Esophagus squamous epithelium (tissue), 5 donors: ENCODE measurements at places on chromosomes 4 and X.

- DNase-seq, result no peak
Measured at GRCh38 chr4:173527103-173527891, 2.7 kb downstream of the HAND2 start.

DNA sequence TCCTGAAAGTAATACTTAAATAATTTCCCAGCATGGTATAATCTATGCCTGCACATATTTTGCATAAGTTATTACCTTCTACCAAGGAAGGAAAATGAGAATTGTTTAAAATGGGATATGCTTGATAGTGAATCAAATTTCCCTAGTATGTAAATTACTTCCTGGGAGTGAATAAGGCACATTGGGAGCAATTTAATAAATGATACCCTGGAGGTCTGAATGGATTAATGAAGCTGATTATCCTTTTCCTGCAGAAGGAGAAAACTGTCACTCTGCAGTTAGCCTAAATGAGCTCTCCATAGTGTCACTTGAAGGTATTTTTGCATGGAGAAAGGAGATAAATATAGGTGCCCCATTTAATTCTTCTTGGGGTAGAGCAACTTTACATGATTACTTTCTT, 2212.0 kb downstream of the PCDH7 start:
- no peak for DNase-seq

DNA sequence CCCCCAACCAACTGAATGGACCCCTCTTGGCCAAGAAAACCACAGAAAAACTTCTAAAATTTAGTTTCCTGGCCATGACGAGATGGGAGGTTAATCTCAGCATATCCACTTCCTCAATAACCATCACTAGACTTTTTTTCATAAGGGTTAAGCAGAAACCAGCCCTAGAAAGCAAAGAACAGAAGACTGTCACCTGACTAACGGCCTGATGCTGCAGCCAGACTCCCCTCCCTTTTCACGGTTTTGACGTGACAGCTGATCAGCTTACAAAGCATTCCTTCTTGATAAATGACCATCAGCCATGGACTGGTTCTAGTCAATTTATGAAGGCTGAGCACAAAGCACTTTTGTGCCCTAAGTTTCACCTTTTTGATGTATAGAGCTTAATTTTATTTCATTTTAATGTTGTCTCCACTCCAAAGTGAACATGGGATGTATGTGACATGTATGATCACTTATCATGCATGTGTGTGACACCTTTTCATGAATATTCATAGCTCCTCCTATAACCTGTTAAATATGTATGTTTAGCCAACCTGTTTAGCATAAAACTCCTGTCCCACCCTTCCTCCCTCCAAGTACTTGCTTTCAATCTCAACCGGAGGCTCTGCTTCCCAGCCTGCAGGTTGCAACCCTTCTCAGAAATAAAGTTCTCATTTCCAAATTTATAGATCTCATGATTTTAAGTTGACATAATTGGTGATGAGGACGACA, 56.3 kb downstream of the SERTM2 start:
- no peak for DNase-seq

- DNase-seq, result no peak
Measured at GRCh38 chr4:147824316-147824715, 92.4 kb downstream of the ARHGAP10 start.

DNA sequence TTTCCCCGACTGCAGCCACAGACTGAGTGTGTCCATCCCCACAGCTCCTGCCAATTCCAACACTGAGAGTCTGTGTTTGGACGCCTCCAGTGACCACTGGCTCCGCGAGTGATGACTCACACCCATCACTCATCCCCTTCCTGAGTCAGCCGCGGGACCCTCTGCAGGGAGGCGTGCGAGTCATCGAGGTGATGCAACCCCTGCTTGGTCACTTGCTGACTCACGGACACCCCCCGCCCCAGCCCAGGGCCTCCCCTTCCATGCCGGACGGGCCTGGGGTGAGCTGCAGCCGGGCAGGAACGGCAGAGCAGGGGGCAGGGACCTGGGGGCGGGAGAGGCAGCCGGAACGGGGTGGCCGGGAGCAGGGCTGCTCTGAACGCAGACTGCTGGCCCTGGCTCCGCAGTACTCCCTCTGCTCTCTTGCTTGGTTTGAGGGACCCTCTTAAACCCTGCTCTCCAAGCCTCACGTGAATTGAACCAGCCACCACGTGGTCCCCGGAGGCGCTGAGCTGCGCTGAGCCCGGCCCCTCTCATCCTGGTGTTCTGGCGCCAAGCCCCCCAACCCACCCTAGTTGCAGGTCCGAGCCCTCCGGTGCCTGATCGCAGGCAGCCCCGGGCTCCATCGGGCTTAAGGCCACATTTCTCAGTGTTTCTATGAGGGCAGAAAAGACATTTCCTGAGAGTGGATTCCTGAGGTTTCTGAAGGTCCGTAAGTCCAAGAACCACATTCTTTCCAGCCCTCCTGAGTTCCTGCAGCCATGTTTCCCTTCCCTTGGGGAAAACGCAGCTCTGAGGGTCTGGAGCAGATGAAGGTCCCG, 32.4 kb downstream of the FGFRL1 start:
- DNase-seq, result no peak

- DNase-seq, result no peak
Measured at GRCh38 chr4:81595798-81596610, 124.3 kb upstream of the RASGEF1B start.

- DNase-seq, result no peak
Measured at GRCh38 chr4:175470131-175470530, 341.9 kb downstream of the GPM6A start.

DNA sequence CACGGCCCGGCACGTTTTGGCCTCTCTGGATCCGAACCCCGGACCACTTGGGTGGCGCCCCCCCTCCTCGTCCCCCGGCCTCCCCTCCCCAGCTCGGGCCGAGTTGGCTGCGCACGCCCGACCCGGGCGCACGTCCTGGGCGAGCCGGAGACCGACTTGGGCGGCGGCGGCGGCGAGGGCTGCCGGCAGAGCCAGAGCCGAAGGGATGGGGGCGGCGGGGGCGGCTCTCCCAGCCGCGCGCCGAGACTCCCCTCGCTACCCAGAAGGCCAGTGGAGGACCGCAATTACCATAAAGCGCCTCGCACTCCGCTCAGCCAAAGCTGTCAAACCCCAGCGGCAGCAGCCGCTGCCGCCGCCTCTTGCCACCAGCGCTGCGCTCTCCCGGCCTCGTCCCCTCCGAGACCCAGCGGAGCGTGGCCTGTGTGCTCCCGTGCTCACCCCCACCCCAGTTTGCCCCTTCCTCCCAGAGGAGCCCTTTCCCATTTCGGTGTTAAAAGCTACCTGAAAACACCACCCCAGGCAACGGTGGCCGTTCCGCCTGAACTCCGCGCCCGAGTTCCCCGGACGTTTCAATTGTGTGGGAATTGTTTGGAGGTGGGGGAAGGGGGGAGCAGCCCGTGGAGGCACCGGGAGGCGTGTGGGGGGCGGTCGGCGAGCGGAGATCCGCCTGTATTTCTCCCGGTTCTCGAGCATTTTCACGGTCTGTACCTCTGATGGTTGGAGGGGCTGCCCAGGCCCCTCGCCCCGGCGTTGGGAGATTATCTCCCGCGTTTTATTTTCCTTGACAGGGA, 701 bp upstream of the BCOR start:
- DNase-seq, result no peak

DNA sequence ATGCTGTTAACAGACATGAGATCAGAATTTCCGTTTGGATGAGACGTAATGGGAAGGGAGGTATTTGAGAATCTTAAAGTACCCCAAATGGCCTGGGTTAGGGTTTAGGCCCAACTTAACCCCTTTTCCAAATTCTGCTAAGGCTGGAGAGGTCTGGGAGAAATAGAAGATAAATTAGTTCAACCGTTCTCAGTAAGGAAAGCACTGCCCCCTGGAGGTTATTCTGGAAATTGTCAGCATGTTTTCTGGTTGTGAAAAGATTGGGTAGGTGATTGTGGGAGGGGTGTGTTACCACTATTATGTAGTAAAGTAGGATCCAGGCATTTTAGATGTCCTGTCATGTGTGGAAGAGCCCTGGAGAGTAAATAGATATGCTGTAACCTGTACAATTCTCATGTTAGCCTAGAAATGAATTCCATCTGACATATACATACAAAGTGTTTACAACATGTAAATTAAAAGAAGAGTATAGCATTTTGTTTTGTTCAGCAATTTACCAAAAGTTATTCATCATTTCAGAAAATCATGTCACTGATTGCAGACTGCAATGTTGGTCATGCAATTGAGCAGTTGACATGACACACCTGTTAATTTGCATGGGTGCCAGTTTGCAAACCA, 26.8 kb upstream of the GRXCR1 start:
- no peak for DNase-seq

GRCh38 chrX:108366644-108367406, 71.4 kb downstream of the COL4A6 start:
- no peak for DNase-seq
